ENCODE measurements at places on chromosomes 1 and 21.

- DNase-seq, result no peak
Observed at GRCh38 chr1:86381223-86381622, 14.9 kb downstream of the ODF2L start.

- no peak for DNase-seq
Observed at GRCh38 chr1:82371844-82372498, 571.2 kb downstream of the ADGRL2 start.

DNA sequence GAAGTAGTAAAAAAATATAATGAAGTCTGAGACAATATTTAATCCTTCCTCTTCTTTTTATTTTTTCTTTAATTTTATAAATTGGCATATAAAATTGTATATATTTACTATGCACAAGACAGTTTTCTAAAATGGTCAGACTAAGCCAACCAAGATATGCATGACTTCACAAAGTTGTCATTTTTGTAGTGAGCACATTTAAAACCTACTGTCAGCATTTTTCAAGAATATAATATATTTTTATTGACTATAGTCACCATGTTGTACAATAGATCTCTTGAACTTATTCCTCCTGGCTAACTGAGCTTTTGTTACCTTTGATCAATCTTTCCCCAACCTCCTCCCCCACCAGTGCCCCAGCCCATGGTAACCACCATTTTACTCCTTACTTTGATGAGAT is 129.2 kb downstream of the ATP6V1G3 start:
- DNase-seq, result no peak

GRCh38 chr1:48777219-48777895 is 666 bp upstream of the BEND5 start:
- DNase-seq, result no peak

- no peak for DNase-seq
Observed at GRCh38 chr1:232980355-232980978, 30.1 kb downstream of the NTPCR start.

Data from MM.1S (cell line).